Thymus (tissue), 14 donors: ENCODE measurements at places on chromosomes 6 and 20.

GRCh38 chr20:16017656-16018055 lies 555.6 kb downstream of the KIF16B start:
- DNase-seq = no peak

DNA sequence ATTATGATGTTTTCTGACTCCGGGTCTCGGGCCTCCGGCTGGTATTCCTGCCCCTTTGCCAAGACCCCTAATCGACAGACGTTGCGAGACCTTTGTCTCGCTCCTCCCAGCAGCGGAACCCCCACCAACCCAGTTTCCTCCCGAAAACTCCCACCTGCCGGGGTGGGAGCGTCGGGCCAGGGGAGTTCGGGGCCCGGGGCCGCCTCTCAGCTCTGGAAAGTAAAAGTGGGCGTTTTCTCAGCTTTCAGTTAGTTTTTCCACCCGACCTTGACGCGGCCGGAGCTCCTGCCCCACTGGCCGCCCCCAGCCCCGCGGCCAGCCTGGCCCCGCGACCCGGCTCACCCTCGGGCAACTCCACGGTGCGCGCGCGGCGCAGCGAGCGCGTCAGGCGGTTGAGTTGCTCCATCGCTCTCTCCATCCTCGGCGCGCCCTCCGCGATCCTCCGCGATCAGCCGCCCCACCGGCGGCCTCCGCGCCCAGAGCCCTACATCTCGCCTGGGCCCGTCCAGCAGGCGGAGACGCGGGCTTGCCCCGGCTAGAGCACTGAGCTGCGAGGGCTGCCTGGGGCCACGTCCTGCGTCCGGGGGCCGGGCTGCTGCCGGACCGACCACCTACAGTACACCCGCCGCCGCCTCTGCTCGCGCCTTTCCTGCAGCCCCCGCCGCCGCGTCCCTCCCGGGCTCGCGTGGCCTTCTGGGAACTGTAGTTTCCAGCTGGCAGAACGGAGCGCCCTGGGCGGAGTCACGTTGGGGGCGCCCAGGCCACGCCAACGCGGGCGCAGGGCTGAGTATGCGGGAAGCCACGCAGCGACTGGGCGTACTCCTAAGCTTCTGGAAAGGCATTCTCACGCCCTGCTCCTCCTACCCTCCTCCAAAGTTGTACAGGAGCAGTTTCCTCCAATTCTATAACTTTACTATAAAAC lies at the start of gene HACE1:
TSS of gene HACE1 (minus strand) at position 695 of the 922 bp plus-strand sequence. CDS start at position 418, 277 bp downstream.
- DNase-seq = peak; percentile 87

- DNase-seq = no peak
Measured at GRCh38 chr6:56005426-56005825, 130.0 kb upstream of the BMP5 start.

GRCh38 chr6:25227854-25228253 lies 51.3 kb upstream of the CARMIL1 start:
- DNase-seq = no peak

- no peak for DNase-seq
Measured at GRCh38 chr6:108368431-108369030, 73.7 kb downstream of the AFG1L start.

- DNase-seq = no peak
Measured at GRCh38 chr6:150589852-150590251, 9.8 kb upstream of the PLEKHG1 start.
